GM13977 (cell line): ENCODE measurements at places on chromosomes 4 and X.

DNA sequence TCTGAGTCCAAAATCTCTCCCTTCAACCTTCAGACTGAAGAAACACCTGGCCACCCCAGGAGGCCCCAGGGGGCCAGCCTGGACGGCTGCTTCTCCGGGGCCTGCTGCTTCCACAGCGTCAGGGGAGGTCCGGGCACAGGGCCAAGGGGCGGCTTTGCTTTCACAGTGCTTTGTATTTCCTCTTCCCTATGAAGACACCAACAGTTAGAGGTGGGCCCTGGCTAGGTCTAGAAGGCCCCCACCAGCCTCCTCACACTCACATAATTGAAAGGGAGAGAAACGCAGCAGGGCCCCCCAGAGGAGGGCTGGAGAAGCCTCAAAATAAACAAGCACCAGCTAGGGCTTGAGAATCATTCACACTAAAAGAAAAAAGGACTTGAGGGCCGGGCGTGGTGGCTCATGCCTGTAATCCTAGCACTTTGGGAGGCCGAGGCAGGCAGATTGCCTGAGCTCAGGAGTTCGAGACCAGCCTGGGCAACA is 17.8 kb downstream of the SCD5 start:
- DNase-seq, result no peak

GRCh38 chrX:54529151-54529550 is 868 bp upstream of the GNL3L start:
- no peak for DNase-seq

DNA sequence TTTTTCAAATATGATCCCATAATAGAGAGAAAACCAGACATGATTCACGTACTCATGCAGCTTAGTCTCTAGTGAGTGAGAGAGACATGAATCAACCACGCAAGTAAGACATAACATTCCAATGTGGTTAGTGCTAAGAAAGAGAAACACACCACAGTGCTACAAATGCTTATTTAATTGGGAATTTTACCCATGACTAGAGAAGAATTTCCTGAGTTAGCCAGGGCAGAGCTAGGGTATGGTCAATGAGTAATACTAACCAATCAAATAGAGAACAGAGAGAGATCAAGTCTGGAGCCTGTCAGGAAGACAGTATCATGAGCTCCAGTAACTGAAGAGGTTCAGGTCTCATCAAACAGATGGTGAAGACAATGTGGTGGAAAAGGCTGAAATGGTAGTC is 495.2 kb downstream of the PDGFC start:
- DNase-seq, result no peak

GRCh38 chr4:123081971-123082370 is 159.6 kb upstream of the NUDT6 start:
- DNase-seq, result no peak
